Forelimb muscle (tissue), 1 donor: ENCODE measurements at places on chromosomes 12 and 14.

DNA sequence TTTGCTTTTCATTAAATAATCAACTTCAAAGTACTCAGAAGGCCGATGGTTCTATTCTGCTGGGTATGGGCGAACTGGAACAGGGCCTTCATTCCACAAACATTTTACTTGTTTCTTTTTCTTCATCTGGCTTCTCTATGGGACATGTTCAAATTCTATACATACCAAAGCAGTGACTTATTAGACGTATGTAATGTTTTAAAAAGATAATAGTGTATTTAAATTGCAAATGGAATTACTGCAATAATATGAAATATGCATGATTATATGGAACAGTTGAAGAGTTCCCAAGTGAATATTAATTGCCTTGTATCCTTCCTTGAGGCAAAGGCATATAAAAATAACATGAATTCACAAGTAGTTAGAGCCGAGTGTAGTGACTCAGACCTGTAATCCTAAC, 75.5 kb downstream of the FAR2 start:
- DNase-seq: no peak

- no peak for DNase-seq
Measured at GRCh38 chr14:30621354-30621939, 672 bp upstream of the SCFD1 start.

DNA sequence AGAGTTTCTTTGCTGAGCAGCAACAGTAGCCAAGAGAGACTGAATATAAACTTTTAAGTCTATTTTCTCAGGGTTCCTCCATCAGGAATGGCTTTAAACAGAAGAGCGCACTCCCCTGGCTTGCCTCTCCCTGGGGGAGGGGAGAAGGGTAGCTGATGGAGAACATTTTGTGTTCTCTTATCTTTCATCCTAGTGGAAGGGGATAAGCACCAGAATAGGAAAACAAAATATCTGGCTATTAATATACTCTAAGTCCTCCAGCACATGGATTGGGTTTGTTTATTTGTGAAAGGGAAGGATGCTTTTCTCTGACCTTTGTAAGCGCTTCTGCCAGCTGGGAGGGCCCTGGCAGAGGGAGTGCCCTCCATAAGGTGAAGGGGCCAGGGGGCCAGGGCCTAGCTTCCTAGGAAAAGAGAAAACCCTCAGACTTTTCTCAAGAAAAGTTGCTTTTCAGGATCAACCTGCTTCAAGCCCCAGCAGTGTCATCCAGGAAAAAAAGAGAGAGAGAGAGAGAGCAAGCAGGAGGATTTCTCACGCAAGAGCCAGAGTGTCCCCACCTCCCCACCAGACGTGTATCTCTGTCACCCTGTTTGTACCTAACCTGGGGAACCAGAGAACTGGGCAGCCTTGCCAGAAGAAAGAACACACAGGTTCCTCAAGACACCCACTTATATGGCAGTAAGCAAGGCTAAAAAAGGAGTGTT, 34.3 kb upstream of the ATP2A2 start:
- no peak for DNase-seq

DNA sequence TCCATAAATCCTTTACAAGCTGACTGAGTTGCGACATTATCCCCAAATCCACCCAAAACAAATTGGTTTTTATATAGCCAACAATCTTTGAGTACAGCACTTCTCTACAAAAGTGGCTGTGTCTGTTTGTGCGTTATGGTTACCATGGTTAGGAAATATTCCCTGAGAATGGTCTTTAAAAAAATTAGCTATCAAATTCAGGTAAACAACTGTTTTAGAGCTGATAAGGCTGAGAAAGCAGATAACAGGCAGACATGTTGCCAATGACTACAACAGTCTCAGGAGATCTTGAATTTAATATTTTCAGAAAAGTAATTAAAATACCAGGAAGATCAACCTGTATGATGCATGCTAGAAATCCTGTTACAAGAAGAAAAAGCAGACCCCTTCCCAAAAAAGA, 248.0 kb downstream of the RASSF9 start:
- no peak for DNase-seq

DNA sequence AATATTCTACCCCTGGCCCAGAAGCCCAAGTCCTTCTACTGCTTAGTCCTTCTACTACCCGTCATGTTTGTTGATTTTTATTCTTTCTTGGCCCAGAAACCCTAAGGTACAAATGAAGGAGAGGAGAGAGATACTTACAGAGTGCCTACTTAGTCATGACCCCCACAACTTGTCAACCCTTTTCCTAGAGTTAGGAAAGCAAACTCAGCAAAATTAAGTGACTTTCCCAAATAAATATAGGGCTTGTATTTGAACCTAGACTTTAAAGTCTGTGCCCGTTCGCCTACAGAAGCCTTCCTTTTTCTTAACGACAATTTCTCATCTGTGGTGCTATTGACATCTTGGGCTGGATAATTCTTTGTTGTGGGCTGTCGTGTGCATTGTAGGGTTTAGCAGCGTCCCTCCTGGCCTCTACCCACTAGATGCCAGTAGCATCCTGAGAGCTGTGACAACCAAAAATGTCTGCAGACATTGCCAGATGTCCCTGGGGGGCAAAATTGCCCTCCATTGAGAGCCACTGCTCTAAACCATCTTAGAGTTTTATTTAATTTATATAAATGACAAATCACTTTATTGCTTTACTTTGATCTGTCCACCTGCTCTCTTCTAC, 82.3 kb downstream of the FIGNL2 start:
- DNase-seq: no peak

GRCh38 chr12:53746592-53747092, 5.1 kb downstream of the CISTR start:
- peak; percentile 66 for DNase-seq

DNA sequence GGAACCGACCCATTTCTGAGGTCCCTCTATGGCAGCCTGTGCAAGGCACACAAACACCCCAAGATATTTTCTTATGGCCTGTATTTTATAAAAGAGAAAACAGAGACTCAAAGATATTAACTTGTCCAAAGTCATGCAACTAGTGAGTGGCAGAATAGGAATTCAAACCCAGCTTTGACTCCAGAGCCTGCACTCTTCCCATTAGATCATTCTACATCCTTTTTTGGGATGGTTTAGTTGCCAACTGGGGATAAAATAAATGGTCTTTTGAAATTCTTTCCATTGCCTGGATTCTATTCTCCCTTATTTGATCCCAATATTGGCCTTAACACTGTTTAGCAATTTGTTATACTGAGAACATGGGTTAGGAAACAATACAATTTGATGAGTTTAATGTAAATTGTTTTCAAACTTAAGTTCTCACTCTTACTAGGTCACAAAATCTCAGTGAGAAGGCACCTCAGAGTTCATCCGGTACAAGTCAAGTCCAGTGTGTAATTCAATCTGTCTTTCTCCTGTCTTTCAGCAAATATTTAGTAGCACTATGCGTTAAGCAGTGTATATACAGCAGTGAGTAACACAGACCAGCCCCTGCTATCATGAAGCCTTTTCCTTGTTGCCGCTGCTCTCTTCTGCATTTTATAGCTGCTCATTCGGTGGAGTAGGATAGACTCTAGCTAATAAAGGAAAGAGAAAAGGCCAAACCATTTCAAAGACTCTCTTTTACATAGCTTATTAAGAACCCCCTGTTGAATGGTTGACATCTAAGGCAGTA, 162.1 kb upstream of the IFNG-AS1 start:
- DNase-seq: no peak
